ENCODE measurements at places on chromosomes 2 and 18.

DNA sequence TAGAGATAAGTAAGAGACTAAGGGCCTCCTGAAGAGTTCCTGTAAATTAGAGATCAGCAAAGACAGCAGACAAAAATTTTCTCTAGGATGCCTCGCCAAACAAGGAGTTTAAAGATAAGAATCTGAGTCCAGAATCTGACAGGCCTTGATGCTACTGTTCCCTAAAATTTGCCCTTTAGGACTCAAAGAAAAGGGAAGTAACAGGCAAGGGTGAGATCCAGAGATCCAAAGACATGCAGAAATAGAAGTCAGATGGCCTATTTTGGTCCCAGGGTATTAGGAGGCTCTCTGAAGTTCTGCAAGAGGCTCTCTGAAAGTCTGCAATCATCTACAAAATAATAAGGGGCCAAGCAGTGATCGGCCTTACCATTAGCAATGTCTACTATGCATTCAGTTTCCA lies 33.0 kb downstream of the GALNT5 start:
- no peak for DNase-seq

- no peak for DNase-seq
Measured at GRCh38 chr2:200220251-200220650, 86.2 kb upstream of the SPATS2L start.

GRCh38 chr2:206692971-206693370 lies 25.2 kb downstream of the DYTN start:
- DNase-seq: no peak

- no peak for DNase-seq
Measured at GRCh38 chr2:119065146-119065545, 93.4 kb downstream of the C1QL2 start.

- no peak for DNase-seq
Measured at GRCh38 chr2:144405982-144406788, 113.7 kb downstream of the ZEB2 start.

Data from AG08396 (cell line).